ENCODE measurements at places on chromosomes 3 and 15. TPM values are rescaled to one million over a fixed set of nuclear protein-coding genes. Genes with fewer than 3 reads are reported as not detected.

GPX1 gene
- 519 TPM for total RNA-seq

EFCAB12 gene
- not detected for total RNA-seq

CHRNA7 gene
- total RNA-seq, result 0.23 TPM

SLC28A2 gene
- total RNA-seq, result not detected

ACAN gene
- 0.15 TPM for total RNA-seq

B3GNT5 gene
- total RNA-seq, result 1.4 TPM

QARS1 gene
- 321 TPM for total RNA-seq

RASGRP1 gene
- under 0.01 TPM for total RNA-seq

TRIM59 gene
- 16.5 TPM for total RNA-seq

VPS33B gene
- total RNA-seq, result 6.3 TPM

TM6SF1 gene
- 3.3 TPM for total RNA-seq

ROBO2 gene
- total RNA-seq, result 4.9 TPM

SAXO2 gene
- 0.98 TPM for total RNA-seq

TMEM207 gene
- not detected for total RNA-seq

TRH gene
- not detected for total RNA-seq

IL5RA gene
- not detected for total RNA-seq

KCNMB2 gene
- total RNA-seq, result not detected

RASSF1 gene
- total RNA-seq, result 31.6 TPM

TWF2 gene
- 59.2 TPM for total RNA-seq

SUCNR1 gene
- 2.2 TPM for total RNA-seq

MDFIC2 gene
- total RNA-seq, result not detected

P2RY13 gene
- total RNA-seq, result not detected

NANOGP8 gene
- not detected for total RNA-seq
